Activated CD8-positive, alpha-beta memory T cell treated with anti-CD3 and anti-CD28 coated beads for 1 hour (primary cell): ENCODE measurements at places on chromosomes 1 and 21.

- DNase-seq, result no peak
These were observed 387.5 kb downstream of the USP25 start for GRCh38 chr21:16117331-16117730.

GRCh38 chr1:185864331-185864730 is 130.1 kb downstream of the HMCN1 start:
- no peak for DNase-seq

DNA sequence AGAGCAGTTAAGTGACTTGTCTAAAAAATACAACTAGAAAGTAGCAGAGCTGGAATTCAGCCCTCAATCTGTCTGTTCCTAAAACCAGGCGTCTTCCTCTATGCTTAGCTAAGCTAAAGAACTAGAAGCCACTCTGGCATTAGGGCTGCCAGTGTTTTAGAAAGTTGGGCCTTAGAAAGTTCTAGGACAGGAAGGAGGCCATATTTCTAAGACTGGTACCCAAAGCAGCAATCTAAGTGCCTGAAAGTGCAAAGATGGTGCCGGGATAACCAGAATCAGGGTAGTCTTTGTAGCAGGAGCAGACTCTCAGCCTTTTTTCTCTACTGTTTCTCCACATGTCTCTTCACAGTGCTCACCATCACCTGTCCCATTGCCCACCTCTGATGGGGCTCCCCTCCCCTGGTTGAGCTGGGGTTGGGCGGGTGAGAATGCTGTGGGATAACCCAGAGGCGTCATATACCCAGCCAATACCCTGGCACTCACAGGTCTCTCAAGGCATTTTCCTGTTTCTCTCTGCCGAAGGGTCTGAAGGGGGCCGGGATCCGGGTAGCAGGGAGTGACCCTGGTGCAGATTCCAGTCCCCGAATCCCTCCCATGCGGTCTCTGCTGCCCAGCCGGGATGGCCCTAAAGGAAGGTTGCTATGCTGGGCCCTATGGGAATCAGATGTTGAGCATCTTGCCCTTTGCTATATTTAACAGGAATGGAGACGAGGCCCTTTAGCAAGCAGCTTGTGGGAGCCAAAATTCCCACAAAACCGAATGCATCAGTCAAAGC is 1.1 kb upstream of the RCSD1 start:
- DNase-seq, result no peak

- no peak for DNase-seq
These were observed at the start of gene ELAVL4 for GRCh38 chr1:50108497-50109059. ELAVL4 (plus strand) TSS chr1:50108920; CDS start chr1:50109190, 270 bp downstream.

DNA sequence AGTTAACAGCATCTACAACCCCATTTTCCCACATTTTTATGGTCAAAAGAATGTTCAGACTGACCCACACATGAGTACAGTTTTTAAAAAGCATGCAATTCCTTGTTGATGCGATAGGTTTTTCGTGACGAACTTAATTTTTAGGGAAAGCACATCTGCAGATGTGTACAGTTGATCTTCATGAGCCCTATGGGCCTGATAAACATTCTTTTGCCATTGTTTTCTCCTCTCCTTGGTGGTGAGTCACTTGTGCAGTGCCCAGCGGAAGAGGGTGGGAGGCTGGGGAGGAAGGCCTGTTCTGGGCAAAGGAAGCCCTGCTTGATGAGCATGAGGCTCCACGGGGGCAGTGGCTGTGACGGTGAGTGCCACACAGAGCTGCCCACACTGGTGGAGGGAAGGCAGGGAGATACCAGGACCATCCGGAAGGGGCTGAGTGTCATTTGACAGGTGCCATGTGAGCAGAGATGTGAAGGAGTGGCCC is 5.3 kb downstream of the ARF1 start:
- no peak for DNase-seq

GRCh38 chr1:172397633-172398032 is 22.9 kb upstream of the C1orf105 start:
- no peak for DNase-seq
